ENCODE measurements at places on chromosomes 7 and 10.

DNA sequence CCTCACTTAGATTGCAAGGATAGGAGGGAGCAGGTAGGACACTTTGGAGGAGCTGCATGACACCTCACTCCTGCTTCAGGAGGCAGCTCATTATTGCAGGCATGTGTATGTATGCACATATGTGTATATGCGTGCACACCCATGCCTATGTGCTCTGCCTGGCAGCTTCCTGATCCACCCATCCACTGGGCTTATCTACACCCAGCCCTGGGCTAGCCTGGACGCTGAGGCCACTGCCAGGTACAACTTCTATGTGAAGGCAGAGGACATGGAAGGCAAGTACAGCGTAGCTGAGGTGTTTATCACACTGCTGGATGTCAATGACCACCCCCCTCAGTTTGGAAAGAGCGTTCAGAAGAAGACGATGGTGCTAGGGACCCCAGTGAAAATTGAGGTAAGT, 13.3 kb downstream of the LRIT2 start:
- DNase-seq: no peak

DNA sequence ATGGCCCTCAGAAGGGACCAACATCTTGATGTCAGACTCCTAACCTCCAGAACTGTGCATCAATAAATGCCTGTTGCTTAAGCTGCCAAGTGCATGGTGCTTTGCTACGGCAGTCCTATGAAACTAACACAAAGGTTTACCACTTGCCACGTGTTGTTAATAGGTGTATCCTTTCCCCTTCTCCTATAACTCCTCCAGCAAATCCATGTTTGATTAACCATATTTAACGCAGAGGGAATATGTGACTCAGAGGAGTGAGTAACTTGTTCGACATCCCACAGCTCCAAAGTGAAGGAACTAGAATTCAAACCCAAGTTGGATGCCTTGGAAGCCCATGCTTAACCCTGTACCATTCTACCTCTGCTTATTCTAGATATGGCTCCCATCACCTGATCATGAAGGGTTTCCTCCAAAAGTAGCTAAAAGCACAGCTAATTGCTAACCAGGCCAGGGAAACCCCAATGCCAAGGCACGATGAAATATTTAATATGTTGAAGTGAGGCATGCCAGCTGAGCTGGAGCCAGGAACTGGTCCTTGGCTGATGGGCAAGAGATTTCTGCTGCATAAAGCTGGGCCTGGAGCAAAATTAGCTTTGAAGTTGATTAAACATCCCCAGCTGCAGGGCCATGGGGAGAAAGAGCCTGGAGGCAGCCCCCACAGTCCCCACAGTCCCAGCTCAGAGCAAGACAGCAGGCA, 131.9 kb downstream of the C10orf90 start:
- no peak for DNase-seq

DNA sequence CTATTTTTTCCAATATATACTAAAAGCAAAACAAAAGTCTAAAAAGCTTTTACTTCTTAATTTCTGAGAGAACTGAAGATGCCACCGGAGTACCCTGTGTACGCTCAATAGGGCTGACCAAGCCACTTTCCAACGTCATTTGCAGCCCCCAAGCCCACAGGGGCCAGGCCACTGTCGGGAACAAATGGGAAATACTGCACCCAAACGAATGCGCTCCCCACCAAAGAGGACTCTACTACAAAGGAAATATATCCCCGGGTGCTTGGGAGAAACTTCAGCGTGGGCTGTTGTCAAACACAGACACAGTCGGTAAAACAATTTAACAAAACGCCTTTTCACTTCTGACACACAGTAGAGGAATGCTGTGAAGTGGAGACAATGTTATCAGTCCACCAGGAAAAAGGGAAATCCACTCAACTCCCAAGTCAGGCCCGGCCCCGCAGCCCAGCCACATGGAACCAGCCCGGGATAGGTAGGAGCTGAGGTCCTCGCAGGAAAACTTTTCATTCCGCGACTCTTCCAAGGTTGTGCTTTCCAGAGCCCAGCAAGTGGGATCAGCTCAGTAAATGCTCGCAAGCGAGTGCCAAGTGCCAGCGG, 1.4 kb downstream of the PARD3 start:
- no peak for DNase-seq

DNA sequence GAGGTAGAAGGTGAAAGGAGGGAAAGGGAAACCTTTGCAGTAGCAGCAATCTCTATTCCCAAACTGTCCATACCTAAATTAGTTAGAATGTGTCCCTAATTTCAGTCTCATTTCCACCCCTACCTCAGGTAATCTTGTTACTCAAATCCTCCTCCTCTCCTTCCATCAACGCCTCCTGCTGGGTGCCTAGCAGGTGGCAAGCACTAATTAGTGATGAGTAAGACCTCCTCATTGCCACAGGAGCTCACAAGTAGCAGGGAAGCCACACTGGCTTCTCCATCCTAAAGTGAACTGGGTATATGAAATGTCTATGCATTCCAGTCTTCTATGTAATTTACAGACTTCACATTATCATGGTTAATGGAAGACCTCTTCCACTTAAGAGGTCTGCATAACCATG, 25.7 kb upstream of the FAM133B start:
- no peak for DNase-seq

DNA sequence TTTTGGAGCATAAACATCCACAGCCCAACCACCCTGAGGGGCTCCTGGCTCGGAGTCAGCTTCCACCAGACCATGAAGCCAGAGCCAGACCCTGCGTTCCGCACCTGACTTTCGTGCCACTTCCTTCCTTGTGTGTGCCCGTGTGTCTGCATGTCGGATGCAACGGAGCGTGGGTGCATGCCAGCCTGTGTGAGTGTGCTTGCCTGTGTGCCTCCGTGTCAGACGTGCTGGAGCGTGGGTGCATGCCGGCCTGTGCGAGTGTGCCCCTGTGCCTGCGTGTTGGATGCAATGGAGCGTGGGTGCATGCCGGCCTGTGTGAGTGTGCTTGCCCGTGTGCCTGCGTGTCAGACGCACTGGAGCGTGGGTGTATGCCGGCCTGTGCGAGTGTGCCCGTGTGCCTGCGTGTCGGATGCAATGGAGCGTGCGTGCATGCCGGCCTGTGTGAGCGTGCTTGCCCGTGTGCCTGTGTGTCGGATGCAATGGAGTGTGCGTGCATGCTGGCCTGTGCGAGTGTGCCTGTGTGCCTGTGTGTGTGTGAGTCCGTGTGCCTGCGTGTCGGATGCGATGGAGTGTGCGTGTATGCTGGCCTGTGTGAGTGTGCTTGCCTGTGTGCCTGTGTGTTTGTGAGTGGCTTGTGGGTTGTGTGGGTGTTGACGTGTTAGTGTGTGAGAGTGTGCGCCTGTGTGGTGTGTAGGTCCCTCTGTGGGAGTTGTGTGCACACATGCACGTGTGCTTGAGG, 28.1 kb upstream of the KNDC1 start:
- no peak for DNase-seq
